NCI-H2081 (cell line): ENCODE measurements at places on chromosomes 11 and 22.

DNA sequence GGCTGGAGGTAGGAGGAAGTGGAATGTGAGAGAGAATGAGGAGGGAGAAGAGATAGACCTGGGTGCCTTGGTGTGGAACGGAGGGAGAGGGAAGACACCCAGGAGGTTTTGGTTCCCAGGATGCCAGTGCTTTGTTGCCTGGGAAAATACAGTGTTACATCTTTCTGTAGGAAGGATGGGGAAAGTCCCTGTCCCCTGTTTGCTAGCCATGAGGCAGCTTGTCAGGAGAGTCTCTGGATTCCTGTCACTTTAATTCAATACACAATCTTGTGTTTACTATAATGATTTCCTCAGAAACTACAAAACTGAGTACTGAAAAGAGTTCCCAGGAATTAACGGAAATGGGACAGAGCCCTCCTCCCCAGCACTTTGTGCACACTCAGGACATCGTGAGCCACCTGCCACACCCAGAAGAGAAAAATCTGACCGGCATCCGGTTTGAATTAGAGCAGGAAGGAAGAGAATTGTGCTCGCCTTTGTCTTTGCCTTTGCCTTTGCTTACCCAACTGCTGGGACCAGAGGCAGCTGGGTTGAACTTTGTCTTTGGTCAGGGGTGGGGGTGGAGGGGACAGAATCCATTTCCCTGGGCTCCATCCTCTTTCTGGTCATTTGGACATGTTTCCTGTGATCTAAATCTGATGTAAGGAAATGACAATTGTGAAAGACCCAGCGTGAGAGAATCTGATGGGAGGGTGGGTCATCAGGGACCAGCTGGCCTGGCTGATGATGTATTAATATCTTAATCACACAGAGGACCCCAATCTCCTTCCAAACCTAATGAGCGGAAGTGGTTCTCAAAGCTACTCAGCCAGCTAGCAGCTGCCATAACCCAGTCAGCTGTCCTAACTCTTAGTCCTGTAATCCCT is 1.3 kb upstream of the LIMK2 start:
- DNase-seq = no peak

DNA sequence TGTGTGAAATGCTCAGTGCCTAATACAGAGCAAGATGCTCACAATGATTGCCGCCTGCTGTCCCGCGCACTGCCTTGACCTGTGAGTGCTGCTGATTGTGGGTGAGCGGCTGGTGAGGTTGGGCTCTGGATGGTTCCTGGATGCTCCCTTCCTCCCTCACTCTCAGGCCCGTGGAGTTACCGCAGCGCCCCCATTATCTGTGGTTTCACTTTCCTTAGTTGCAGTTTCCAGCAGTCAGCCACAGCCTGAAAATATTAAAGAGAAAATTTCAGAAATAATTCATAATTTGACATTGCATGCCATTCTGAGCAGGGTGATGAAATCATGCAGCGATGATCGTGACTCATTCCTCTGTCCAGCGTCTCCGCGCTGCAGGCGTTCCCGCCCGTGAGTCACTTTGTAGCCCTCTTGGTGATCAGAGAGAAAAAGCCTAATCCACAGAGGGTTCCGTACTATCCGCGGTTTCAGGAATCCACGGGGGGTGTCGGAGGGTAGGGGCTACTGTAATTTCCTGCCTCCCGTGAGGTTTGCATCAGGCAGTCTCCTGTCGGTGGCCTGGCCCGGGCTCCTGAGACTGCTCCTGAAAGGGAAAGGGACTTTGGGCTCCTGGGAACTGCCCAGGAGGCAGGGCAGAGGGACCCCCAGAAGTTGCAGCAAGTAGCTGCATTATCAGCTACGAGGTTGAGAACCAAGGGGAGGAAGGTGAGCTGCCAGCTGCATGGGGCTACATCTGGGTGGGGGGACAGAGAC is 10.6 kb downstream of the RPL3 start:
- DNase-seq = no peak

- no peak for DNase-seq
These were observed 62.8 kb downstream of the DDX10 start for GRCh38 chr11:108727665-108728064.

- DNase-seq = no peak
These were observed 347.3 kb upstream of the RAG2 start for GRCh38 chr11:36945384-36945783.

DNA sequence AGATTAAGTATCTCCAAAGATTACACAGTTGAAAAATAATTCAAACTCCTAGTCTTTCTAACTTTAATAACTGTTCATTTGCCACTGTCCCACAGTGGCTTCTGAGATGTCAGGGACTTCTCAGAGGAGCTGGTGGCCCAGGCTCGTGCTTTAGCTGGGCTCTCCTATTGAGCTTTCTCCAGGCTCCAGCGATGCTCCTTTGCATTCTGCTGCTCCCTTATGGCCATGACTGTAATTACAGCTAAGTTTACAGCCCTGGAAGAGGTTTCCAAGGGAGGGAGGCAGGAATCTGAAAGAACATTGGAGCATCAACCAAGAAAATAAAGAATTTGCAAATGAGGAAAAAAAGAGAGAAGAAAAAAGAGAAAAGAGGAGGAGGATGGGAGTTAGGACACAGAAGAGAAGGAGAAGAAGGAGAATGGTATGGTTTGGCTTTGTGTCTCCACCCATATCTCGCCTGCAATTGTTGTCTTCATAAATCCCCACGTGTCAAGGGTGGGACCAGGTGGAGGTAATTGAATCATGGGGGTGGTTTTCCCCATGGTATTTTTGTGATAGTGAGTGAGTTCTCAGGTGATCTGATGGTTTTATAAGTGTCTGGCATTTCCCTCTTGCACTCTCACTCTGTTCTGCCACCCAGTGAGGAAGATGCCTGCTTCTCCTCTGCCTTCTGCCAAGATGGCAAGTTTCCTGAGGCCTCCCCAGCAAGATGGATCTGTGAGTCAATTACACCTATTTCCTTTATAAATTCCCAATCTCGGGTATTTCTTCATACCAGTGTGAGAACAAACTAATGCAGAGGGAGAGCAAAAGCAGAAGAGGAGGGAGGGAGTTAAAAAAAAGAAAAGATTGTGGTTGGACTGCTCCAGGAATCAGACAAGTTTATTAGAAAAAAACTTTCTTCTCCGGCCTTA is 857.0 kb downstream of the KCNA4 start:
- peak; percentile 66 for DNase-seq

- DNase-seq = no peak
These were observed 73.3 kb upstream of the ISX start for GRCh38 chr22:34992672-34993071.

- no peak for DNase-seq
These were observed 75.8 kb downstream of the GAS2 start for GRCh38 chr11:22742157-22742613.

- no peak for DNase-seq
These were observed 28.9 kb upstream of the SLC22A12 start for GRCh38 chr11:64561984-64562722.

DNA sequence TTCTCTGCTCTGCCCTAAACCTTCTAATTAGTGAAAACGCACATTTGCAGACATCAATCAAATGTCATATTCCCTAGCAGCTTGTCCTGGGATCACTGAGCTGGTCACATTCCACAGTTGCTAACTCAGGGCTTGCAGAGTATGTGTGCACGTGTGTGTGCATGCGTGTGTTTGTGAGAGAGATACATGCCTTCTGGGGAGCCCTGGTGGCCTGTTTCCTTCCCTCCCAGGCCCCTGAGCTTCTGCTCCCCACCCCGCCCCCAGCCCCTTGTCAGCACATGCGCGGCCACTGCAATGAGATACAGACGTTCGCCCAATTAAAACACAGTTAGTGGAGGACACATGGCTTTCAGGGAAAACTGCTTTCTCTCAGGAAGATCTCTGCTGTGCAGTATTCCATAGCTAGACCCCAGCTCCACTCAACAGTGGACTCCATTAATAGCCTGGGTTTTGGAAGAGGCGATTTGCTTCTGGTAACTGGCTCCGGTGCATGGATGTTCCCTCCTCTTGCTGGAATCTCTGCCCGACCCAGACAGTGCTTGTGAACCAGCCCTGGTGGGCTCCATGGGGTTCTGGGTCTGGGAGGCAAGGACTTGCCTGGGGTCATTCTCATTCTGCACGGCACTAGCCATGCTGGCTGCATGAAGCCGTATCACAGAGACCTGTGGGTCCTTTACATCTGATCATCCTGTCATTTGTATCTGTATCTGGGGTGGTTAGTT is 17.7 kb downstream of the LRP5 start:
- DNase-seq = no peak

- DNase-seq = no peak
These were observed 129.0 kb downstream of the ETS1 start for GRCh38 chr11:128458321-128458720.

DNA sequence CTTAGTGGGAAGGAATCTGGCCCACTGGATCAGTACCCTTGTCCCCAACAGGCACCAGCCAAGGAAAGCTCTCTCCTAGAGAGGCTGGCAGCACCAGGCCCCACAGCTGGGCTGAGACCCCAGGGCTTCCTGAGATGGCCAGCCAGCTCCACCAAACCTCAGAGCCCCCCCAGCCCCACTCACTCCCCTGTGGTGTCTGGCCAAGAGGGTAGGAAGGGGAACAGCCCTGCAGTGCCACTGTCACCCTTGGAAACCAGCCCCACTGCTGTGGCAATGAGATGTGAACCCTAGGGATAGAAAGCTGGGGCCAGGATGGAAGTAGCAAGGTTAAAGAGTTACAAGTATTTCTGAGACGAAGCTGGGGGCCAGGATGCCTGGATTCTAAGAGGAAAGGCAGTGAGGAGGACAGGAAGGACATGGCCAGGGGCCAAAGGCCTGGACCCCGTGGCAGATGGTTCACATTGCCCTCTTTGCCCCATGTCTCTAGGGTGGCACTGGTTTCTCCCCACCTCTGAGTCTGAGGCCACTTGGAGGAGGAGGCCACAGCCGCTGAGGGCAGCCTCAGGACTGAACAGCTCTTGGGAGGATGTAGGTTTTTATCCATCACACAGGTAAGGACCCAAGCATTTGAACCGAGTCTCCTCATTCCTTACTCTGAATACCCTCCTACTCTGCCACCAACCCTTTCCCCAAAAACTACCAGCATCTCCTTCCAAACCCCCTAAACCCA is 28.8 kb downstream of the NRXN2 start:
- no peak for DNase-seq
